Mammary epithelial cell (primary cell): ENCODE measurements at places on chromosomes 2 and 18. TPM values are rescaled to one million over a fixed set of nuclear protein-coding genes. Genes with fewer than 3 reads are reported as not detected.

DNA sequence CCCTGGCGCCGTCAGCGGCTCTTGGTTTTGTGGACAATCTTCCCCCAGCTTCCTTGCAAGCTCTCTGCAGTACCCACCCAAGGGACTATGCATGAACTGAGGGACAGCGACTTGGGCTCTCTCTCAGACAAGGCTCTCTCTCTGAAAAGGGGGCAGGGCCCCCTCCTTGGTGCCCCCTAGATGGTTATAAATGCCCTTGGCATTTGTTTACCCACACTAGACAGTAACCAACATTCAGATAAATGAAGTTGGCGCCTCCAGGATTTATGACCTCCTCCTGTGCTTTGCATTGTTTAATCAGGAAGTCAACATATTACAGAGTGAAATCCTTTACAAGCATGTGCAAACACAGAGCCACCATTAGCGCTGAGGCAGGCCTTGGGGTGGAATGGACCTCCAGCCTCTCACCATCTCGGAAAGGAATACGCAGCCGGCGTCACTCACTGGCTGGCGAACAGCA, 547.4 kb upstream of the ID2 start:
- no peak for DNase-seq

GRCh38 chr2:218517434-218518206, 50.5 kb downstream of the USP37 start:
- no peak for DNase-seq

DNA sequence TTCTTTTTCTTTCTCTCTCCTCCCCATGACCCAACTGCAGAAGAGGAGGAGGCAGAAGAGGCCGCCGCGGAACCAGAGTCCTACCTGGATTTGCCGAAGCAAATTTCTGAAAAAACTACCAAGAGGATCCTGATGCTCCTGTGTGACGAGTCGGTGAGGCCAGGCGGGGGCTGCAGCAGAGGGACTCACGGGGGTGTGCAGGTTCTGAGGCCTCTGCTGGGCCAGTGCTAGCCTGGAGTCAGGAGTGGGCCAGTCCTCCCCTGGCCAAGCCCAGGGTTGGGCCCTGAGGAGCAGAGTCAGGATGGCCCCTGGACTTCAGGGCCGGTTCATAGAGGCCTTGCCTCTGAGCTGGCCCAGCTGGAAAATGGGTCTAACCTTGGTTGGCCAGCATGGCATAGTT, 29.3 kb downstream of the OTOF start:
- DNase-seq: no peak

DNA sequence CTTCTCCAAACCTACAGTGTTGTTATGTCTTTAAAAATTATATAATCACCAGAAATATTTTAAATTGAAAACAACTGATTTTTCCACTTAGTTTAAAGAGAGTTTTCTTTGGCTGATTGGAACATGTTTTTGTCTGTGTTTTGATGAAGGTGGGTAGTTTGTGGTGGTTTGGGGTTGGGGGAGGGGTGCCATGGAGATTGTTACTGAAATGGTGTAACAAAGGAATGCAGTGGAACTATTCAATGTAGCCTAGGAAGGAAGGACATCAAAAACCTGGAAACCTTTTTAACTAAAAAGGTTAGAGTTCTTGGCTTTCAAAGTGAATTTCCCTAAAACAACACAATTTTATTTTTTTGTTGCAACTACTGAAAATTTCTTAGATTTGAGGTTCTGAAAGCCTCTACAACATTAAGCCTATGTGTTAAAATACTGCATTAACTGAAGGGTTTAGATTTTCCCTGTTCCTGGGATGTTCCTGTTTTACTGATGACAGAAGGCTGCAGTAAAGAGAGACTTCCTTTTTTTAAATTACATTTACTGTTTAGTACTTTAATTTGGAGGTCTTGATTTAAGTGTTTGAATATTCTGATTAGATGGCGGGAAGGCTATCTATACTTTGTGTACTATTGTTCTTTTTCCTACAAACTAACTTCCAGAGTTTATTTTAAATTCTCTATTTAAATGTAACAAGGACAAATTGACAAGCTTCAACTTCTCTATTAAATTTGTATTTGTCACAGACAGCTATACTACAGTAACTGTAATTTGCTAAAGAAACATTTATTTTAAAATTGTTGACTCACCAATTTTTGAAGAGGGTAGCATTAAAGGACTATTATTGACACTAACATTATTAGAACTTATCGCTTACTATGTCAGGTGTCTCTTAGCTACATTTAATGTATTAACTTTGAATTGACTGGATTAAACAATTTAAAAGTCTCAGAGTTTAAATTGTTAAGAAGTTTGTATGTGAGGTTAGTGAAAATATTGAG, 87.7 kb downstream of the LIMS1 start:
- DNase-seq: no peak

DNA sequence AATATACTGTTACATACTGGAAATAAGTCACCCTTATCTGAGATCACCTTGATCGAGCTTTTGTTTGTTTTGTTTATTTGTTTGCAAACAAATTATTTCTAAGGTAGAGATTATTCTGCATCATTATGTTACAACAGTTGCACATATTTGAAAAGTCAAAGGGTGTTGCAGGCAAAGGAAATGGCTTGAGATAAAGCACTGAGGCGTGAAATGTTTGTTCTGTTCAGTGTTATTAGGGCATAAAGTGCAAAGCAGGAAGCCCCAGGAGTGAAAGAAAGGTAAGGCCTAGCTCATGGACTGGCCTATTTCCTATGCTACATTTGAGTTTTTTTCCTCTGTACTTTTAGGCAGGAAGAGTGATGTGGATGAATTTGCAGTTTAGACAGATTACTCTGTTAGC, 1815.6 kb upstream of the LRRTM1 start:
- no peak for DNase-seq

DNA sequence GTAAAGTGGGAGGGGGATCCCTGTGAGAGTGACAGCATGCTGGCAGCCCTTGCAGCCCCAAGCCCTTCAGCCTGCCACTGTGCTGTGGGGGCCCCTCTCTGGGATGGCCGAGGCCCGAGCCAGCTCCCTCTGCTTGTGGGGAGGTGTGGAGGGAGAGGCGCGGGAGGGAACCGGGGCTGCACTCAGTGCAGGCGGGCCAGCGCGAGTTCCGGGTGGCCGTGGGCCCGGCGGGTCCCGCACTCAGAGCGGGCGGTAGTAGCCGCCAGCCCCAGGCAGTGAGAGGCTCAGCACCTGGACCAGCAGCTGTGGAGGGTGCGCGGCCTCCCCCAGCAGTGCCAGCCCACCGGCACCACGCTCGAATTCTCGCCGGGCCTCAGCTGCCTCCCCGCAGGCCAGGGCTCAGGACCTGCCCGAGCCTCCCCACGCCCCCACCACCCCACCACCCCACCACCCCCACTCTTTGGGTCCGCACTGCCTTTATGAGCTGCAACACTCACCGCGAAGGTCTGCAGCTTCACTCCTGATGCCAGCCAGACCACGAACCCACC, 208.1 kb downstream of the CDH19 start:
- no peak for DNase-seq

GRCh38 chr18:45690975-45691815, 32.8 kb upstream of the SLC14A1 start:
- peak; percentile 66 for DNase-seq

GRCh38 chr2:74845991-74846390, 12.1 kb downstream of the HK2 start:
- DNase-seq: no peak

- DNase-seq: no peak
Measured at GRCh38 chr2:47568164-47568850, 165.4 kb downstream of the MSH2 start.

- DNase-seq: no peak
Measured at GRCh38 chr2:118803012-118803411, 44.4 kb downstream of the EN1 start.

- peak; percentile 59 for DNase-seq
Measured at GRCh38 chr18:31098878-31099277, 3.3 kb downstream of the DSC2 start.

DNA sequence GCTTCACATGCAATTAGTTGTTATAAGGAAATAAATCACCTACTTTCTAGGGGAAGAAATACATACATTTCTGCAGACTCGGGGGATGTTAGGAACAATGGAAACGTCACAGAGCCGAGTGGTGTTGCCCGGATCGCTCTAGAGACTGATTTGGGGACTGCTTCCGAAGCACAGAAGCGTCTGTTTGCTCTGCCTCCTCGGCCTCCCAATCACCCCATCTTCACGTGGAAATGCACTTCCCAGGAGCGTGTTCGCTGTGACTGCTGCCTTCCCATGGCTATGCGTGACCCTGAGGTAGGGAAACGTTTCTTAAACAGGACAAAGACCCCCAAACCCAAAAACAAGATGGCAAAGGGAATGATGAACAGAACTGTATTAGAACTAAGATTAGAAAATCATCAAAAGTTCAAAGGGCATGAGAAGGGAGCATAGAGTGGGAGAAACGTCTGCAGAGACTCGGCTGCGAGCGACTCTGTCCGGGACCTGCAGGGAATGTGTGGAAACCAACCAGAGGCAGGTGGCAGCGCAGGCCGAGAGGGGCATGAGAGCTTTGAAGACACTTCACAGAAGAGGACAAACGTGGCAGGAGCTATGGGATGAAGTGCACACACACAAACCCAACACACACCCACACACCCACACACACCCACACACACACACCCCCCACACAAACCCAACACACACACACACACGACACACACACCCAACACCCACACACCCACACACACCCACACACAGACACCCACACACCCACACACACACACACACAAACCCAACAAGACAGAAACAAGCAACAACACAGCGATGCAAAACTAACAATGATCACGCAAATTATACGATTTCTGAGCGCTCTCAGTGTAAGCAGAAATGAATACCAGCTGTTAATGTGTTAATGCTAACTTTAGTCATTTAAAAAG, 41.3 kb downstream of the RTP5 start:
- DNase-seq: no peak

- peak; percentile 39 for DNase-seq
Measured at GRCh38 chr18:52090005-52090404, 250.0 kb upstream of the DCC start.

- DNase-seq: no peak
Measured at GRCh38 chr2:24840164-24840869, 47.1 kb downstream of the CENPO start.

- peak; percentile 19 for DNase-seq
Measured at GRCh38 chr2:11022591-11023273, 111.0 kb downstream of the KCNF1 start.

- no peak for DNase-seq
Measured at GRCh38 chr2:219419331-219420197, 1.4 kb downstream of the DES start.

DNA sequence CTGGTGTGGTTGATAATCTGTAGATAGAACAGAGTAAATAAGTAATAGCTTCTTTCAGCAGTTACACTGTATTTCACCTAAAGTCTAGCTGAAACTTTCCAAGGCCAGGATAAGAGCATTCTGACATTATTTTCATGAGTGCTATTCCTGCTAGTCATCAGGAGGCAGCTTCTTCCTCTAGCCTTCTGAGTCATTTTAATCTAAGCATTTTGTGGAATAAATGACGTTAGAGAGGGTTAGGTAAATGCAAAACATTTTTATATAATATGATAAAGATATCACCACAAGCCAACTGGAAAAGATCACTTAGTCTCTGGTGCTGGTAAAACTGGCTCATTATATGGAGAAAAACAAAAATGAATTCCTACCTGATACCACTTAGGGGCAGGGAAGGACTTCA, 138.5 kb downstream of the MEP1B start:
- DNase-seq: peak; percentile 27

DNA sequence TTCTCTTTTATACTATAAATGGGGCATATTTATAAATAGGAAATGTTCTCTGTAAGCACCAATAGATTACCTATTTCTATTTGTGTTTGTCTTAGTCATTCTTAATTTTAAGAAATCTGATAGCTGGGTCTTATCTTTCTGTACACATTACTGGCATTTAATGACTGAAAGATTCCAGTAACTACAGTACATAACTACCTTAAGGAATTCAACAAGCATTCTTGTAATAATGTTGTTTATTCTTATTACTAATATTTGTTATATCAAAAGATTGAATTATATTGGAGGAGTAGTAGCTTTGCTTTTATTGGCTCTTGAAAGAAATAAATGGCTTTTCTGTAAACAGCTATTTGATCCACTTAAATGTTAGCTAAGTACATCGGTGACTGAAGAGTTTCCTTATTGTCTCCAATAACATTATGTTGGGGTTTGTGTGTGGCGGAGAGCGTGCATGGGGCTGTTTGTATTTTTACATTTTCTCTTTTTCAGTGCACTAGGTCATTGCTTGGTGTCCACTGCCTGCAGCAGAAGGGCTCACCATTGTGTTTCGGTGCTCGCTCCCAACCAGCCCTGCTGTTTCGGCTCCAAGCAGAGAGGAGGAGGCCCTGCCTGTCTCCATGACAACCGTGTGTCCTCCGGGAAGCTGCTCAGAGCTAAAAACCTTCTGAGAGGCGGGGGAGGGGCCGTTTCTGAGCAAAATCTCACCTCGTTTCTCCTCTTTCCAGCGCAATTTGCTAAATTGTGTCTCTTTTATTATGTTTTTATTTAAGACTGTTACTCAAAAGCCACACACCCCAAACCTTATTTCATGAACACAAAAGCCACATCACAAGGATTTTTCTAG, 112.5 kb upstream of the SLC38A11 start:
- no peak for DNase-seq

DNA sequence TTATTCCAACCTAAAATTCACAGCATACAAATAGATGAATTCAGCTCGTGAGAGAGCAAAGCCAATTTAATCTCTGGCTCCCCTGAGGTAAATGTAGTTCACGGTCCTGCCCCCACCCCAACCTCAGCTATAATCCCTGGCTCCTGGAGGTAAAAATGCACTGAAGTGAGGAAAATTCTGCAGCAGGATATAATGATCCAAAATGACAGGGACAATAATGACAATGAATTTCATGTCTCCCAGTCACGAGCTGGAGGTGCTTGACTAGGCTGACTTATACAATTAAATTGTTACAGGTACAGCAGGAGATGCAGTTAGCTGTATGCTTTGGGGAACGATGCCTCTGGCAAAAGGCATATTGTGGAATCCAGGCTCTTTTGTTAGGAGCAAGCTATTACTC, 82.0 kb downstream of the GPD2 start:
- DNase-seq: no peak

DNA sequence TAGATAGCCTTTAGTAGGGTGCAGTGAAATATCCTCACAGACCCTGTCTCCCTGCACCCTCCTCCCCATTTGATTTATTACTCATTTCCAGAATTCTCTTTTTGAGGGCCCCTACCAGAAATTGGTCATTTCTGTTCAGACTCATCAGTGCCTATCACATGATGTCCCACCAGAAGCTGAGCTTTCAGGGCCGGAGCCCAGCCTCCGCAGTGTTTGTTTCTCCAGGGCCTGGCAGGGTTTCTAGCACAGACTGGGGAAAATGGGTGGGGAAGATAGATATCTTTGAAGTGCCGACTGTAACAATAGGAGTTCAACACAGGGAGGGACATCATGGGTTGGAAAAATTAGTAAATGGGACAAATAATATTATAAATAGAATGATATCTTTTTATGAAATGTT, 208.0 kb downstream of the PTGR3 start:
- no peak for DNase-seq

- no peak for DNase-seq
Measured at GRCh38 chr2:127175041-127175721, 44.9 kb downstream of the CYP27C1 start.

GRCh38 chr2:20430035-20430434, 16.8 kb upstream of the RHOB start:
- no peak for DNase-seq

The PID1 gene
- 1.2 TPM for total RNA-seq

The FLACC1 gene
- 0.33 TPM for total RNA-seq

The NOTO gene
- not detected in 2 replicates for total RNA-seq

The SNED1 gene
- 3.7 TPM for total RNA-seq

The KRTCAP3 gene
- 1.5 TPM for total RNA-seq

The GALR1 gene
- total RNA-seq: not detected

The TMEM87B gene
- total RNA-seq: 26.8 and 35.0 TPM in 2 replicates

The UPP2 gene
- total RNA-seq: not detected

The C1QL2 gene
- not detected in 2 replicates for total RNA-seq

The STPG4 gene
- total RNA-seq: 0.17 TPM

The STARD6 gene
- not detected for total RNA-seq
